HFF-Myc (cell line): ENCODE measurements at places on chromosomes 2 and 18.
A peak's percentile ranks its signal among the peaks of the same experiment; 100 is the strongest.

DNA sequence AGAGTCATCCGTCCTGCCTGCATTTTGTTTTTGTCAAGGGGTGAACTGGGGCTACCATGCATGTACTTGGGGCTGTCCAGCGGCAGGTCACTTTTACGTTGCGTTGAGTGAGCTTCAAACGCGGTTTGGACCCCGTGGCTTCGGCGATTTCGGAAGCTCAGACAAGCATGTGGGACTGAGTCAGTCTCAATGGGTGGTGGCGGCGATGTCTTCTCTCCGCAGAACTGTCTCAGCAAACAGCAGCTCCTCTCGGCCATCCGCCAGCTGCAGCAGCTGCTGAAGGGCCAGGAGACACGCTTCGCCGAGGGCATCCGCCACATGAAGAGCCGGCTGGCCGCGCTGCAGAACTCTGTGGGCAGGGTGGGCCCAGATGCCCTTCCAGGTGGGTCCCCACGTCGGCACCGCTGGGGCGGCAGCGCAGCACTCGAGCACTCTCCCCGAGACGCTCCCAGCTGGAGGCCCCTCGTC is 21.3 kb downstream of the FBLN7 start:
- DNase-seq, result no peak

DNA sequence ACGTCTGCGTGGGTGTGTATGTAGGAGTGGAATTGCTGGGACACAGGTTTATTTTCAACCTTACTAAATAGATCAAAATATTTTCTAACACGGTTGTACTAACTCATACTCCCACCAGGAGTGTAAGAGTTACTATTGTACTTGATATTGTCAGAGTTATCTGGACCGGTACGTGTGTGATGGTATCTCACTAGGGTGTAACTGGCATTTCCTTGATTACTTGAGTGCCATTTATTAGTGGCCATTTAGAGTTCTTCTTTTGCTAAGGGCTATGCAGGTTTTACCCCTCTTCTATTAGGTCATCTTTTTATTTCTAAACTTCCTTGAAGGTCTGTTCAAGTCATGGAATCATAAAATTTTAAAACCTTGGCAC is 33.5 kb downstream of the CENPO start:
- DNase-seq, result no peak

GRCh38 chr2:26161926-26162325 is 11.0 kb upstream of the GAREM2 start:
- no peak for DNase-seq

DNA sequence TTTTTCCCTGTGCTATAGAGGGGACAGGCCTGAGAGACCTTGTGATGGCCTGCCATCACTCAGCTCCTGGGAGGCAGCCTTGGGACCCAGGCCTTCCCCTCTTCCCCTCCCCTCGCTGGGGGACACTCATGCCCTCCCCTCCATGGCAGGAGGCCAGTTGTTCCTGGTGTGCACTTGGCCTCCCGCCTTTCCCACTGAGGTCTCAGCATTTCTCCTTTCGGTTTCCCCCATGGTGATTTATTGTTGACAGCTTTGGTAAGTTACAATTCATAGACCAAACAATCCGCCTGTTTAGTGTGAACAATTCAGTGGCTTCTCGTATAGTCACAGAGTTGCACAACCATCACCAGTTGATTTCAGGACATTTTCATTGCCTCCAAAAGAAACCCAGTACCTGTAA is 10.2 kb upstream of the CNDP1 start:
- DNase-seq, result no peak

- no peak for DNase-seq
Measured at GRCh38 chr2:105791229-105791628, 46.5 kb downstream of the NCK2 start.

- DNase-seq, result no peak
Measured at GRCh38 chr18:74539289-74539688, 5.0 kb downstream of the CNDP1 start.

DNA sequence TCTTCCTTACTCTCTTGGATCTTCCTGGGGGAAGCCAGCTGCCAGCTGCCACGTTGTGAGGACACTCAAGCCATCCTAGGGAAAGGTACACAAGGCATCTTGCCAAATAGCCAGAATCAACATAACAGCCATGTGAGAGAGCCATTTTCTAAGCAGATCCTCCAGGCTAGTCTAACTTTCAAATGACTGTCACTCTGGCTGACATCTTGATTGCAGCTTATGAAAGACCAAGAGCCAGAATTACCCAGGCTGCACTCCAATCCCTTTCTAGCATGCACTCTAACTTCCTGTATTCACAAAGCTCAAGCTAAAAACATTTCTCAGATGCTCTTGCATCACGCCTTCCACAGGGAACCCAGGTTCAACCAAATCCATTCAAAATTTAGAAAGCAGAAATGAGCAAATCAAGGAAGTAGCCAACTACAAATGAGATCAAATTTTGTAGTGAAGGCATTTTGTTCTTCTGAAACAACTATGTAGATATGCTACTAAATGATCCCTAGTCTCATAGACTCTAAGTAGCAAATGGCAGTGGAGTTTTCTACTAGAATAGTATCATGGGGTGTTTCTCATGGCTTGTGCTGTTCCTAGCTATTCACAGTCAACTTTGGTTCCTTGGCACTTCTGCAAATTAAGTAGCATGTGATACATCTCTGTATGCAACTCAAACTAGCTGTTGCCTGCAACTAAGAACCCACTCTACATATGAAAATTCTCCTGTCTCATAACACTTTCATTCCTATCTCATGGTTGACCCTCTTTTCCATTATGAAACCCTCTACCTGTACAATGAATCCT is 281.9 kb downstream of the ZEB2 start:
- no peak for DNase-seq

GRCh38 chr2:239563561-239563960 is 162.7 kb upstream of the HDAC4 start:
- DNase-seq, result no peak

DNA sequence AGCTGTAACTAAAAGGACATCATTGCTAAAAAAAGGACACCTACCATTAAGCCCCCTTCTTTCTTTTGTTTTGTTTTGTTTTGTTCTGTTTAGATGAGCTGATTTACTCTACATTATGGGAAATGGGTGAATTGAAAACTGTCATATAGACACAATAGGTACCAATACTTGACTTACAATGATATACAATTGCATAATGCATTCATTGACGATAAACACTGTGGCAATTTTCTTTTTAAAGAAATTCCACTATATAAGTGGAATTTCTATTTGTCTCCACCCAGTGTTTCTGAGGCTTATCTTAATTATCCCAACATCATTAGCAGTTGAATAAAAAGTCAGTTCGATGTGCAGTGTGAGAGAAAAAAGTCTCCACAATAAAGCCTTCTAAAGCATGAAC is 282.1 kb downstream of the BCL2 start:
- no peak for DNase-seq

DNA sequence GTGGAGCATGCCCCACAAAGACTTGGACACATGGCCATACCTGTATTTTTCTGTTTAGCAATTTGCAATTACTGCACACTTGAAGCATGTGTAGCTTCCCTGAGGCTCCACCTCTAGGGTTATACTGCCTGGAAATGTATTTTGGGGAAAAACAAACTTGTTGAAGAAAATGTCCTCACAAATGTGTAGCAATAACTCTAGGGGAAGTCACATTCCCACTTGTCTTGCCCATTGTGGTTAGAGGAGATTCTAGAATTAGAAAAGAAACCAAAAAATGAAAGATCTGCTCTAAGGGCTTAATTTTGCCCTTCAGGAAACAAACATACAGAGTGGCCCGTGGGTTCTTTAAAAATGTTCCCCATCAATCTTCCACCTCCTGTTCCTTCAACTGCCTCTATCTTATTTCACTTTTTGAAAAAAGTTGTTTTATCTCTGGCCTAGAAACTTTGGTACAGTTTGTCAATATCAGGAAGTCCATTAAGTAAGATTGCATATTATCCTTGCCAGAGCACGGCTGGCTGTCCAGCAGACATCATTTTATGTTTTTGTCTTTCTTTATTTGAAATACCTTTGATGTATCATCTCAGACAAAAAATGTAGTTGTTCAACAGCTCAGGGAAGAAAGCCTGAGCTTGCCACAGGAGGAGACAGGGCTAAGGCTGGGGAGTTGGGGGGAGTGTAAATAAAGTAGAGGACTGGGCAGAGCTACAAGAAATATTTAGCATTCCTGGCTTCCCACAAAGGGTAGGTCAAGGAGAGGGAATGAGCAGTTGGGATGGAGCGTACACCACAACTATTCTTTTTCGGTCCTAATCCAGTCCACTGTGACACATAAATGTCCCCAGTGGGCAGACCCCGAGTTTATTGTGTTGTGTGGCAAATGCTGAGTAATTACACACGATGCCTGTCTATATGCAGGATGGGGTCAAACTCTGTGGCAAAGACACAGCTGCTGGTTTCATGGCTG is 96.8 kb upstream of the CDC42EP3 start:
- DNase-seq, result peak; percentile 75

DNA sequence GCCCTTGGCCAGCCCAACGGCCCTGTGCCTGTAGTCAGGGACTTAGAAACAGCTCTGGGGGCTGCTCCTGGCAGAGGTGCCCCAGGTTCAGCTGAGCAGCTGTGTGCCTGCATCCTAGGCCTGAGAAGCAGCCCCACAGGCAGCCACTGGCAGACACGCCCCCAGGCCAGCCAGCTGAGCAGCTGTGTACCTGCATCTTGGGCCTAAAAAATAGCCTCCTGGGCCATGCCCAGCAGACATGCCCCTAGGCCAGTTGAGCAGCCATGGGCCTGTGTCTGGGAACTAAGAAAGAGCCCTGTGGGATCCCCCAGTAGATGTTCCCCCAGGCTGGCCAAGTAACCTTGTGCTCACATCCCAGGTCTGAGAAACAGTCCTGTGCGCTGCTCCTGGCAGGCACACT is 64.0 kb downstream of the TBR1 start:
- no peak for DNase-seq

- no peak for DNase-seq
Measured at GRCh38 chr2:190216829-190217228, 102.8 kb downstream of the HIBCH start.

DNA sequence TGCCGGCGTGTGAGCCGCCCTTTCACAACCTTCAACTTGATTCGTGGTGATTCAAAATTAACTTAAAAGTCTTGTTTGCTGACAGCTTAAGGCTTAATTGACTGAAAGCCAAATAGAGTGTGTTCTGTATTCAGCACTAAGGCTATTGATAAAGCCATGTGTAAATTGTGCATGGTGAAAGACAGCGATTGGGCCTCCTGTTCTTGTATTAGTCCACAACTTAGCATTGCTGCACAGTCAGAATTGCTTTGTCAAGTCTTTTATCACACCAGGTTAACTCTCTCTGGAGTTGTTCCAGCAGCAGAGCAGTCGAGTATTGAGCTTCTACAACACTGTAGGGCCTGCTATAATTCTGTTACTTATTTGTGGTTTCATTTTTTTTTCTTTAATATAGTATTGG is 210.1 kb downstream of the WDR7 start:
- no peak for DNase-seq

DNA sequence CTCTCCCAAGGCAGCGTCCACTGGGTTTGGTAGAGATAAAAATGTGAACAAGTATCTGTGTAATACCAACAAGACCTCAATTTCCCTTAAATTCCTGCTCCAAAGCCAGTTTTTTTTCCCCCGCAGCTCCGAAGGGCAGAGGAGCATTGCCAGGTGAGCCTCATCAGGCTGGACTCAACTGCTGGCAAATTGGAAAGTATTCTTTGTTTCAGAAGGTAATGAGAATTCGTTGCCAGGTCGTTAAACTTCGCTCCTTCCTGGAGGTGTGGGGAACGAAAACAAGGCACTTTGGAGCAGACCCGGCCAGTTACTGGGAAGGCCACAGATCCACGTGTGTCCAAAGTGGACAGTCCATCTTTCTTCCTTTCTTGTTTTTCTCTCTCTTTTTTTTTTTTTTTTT is 30.4 kb upstream of the ASB18 start:
- DNase-seq, result no peak

GRCh38 chr18:31040686-31041270 is 1.8 kb downstream of the DSC3 start:
- no peak for DNase-seq

DNA sequence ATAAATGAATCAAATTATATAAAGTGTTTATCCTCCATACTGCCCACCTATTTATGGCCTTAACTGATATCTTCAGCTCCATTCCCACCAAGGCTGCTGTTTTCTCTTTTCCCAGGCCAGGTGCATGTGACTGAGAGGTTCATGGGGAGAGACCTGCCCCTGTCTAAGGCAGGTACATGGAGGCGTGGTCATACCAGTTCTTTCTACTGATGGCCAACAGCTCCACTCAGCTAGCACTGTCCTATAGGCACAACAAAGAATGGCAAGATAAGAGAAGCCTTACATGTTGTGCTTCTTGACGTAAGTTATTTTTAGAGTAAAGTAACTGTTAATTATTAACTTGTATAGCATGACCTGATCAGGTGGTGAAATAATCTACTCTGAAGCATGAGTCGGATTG is 16.8 kb downstream of the AKAIN1 start:
- no peak for DNase-seq

- no peak for DNase-seq
Measured at GRCh38 chr2:95384854-95385569, 17.5 kb upstream of the FAHD2A start.

DNA sequence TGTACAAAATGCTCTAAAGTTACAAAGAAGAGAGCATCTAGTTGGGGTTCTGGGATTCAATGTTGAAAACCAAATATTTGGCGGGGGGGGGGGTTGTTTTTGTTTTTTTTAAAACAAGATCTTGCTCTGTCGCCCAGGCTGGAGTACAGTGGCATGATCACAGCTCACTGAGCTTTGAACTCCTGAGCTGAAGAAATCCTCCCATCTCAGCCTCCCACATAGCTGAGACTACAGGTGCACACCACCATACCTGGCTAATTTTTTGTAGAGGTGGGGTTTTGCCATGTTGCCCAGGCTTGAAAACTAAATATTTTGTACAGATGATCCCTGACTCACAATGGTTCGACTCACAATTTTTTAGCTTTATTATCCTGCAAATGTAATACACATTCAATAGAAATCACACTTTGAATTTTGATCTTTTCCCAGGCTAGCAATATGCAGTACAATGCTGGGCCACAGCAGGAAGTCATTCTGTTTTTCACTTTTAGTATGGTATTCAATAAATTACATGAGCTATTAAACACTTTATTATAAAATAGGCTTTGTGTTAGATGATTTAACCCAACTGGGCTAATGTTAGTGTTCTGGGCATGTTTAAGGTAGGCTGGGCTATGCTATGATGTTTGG is 7.6 kb downstream of the BARD1 start:
- no peak for DNase-seq

DNA sequence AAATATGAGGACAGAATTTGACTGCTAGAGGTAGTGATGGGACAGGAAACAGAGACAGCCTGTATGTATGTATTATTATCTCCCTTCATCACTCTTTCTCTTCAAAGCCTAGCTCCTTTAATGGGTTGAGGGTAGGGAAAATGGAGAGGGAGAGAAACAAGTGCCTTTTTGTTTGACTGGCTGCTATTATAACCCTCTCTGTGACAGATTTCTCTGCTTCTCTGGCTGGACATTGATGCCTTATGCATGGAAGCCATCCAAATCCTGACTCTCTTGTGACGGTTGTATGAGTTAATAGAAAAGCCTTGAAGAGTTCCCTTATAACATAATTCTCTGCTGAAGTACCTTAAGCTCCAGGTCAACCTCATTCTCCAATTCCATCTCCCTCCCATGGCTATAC is 118.5 kb upstream of the COL5A2 start:
- no peak for DNase-seq

- no peak for DNase-seq
Measured at GRCh38 chr2:47641366-47641765, 141.6 kb upstream of the MSH6 start.

- DNase-seq, result no peak
Measured at GRCh38 chr18:51563396-51563795, 365.9 kb upstream of the MEX3C start.

- DNase-seq, result no peak
Measured at GRCh38 chr2:18506883-18507509, 53.5 kb downstream of the RDH14 start.

GRCh38 chr18:59810183-59810582 is 89.6 kb upstream of the PMAIP1 start:
- DNase-seq, result no peak
